Inflammatory macrophage treated with lipopolysaccharide for 1 hour (primary cell): ENCODE measurements at places on chromosomes 13 and 19.
A peak's percentile ranks its signal among the peaks of the same experiment; 100 is the strongest.

DNA sequence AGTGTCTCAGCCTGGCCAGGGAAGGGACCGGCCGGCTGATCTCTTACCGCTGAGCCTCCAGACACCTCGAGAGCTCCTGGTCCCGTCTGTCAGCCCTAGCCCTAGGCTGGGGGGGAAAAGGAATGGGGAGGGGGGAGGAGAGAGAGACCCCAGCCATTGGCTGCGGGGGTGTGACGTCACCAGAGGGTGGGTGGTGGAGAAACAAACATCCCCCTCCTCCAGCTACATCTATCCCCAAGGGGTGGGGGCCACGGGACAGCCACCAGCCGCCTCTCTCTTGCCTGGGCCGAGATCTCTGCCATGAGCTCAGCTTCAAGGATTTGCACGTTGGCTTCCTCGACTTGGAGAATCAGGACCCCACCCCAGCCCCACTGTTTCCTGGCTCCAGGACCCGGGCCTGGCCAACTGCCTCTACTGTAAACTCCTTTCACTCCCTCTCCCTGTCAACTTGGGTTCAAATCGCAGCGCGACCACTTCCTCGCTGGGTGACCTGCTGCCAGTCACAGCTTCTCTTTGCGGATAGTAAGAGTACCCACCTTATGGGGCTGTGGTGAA, at the start of gene PRX:
PRX (minus strand) TSS at position 88 of the 555 bp plus-strand sequence. CDS start 5,446 bp downstream, outside the sequence.
- DNase-seq = no peak

DNA sequence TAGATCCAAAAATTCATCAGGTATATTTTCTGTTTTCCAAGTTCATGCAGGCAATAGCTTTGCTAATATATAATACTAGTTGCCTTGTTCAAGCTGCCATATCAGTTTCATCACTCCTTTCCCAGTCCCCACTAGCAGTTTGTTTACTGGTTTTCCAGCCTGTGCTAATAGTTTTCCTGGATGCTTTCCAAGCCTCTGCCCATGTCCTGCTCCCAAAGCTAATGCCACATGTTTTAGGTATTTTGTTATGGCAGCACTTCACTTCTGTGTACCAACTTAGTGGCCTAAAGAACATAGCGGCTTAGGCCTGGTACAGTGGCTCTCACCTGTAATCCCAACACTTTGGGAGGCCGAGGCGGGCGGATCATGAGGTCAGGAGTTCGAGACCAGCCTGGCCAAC, 28.1 kb upstream of the ZNF527 start:
- DNase-seq = no peak

DNA sequence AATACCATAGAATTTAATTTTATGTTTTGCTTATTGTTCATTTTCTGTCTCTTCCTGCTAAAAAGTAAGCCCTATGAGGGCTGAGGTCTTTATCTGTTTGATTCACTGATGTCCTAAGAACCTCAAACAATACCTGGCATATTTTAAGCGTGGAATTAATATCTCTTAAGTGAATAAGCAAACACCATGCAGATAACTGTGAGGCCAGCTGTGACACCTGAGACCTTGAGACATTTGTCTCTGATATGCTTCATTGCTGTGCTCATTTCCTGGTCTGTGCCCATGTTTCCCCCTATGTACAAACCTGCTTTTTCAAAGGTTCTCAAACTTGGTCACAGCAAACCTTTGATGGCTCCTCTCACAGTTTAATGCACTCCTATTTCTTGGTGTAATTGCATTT, 254.6 kb downstream of the COG6 start:
- no peak for DNase-seq

DNA sequence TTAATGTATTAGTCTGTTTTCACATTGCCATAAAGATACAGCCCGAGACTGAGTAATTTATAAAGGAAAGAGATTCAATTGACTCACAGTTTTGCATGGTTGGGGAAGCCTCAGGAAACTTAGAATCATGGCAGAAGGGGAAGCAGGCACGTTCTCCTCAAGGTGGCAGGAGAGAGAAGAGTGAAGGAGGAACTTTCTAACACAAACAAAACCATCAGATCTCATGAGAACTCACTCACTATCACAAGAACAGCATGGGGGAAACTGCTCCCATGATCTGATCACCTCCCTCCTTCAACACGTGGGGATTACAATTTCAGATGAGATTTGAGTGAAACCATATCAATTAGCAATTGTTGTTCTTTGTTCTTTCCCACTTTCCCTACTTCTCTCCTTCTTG, 689.0 kb upstream of the SLITRK1 start:
- no peak for DNase-seq

GRCh38 chr13:27283906-27284493, 13.4 kb downstream of the RASL11A start:
- DNase-seq = peak; percentile 41

- DNase-seq = no peak
These were observed 80.2 kb downstream of the SPACA7 start for GRCh38 chr13:112456138-112457056.

GRCh38 chr19:41860419-41861115, 512 bp downstream of the RPS19 start:
- DNase-seq = no peak

GRCh38 chr19:29717051-29717450, 2.0 kb upstream of the C19orf12 start:
- no peak for DNase-seq

GRCh38 chr19:19356901-19357566, 36.4 kb downstream of the MAU2 start:
- DNase-seq = no peak

DNA sequence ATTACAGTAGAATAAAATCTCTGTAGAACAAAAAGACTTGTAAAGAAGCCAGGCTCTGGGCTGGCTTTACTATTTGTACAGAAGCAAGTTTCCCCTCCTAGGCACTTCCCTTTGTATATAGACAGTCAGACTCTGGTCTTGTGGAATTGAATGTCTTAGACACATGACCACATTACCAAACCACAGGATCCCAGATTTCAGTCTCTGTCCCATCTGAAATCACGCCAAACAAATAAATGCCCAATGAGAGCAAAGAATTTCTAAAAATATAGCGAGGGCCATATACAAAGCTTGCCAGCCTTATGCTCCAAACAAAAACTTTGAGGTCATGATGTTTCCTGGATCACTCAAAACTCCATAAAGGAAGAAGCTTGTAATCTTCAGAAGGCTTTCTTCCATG, 23.9 kb downstream of the CCDC70 start:
- peak; percentile 45 for DNase-seq
